ENCODE measurements at places on chromosomes 6 and 20. TPM values are rescaled to one million over a fixed set of nuclear protein-coding genes. Genes with fewer than 3 reads are reported as not detected.

The ADGB gene
- total RNA-seq, result not detected

The HTR1E gene
- not detected for total RNA-seq

The APCDD1L gene
- 9.8 TPM for total RNA-seq

The HRH3 gene
- not detected for total RNA-seq

The PRDM1 gene
- total RNA-seq, result 16.2 TPM

The ZBTB46 gene
- 0.81 TPM for total RNA-seq

The CRYBG1 gene
- total RNA-seq, result 40.4 TPM
